ENCODE measurements at places on chromosomes 16 and 17.

GRCh38 chr17:14209215-14209614, 27.4 kb downstream of the CDRT15 start:
- no peak for DNase-seq

GRCh38 chr16:28010671-28011070, 52.8 kb downstream of the GSG1L start:
- DNase-seq = no peak

DNA sequence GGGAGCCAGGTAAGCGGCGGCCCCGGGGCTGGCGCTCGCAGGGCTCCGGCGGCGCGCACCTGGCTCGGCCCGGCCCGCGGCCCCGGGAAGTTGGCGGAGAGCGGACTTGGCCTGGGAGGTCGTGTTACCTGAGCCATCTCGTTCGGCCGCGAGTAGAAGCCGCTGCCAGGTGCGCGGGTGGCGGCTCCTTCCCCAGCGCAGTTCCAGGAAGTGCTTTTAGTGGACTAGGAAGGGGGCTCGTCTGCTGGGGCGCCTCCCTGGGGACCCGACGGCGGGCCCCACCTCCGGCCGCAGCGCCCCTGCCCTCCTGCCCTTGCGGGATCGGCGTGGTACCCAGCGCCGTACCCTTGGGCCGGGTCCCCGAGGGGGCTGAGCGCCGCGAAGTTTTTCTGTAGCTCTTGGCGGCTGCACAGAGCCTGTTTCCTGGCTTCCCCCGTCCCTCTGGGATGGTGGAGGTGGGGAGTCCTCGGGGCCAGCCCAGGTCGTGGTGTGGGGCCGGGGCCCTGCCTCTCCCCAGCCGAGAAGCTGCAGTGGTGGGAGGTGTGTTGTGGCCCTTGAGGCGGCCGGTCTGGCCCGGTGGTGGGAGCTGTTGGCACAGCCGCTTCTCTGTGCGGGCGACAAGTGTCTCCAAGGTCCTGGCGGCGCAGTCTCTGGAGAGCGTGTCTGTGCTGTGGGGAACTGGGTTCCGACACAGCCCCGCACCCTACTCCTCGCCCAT, 96.9 kb downstream of the RAB11FIP4 start:
- no peak for DNase-seq

GRCh38 chr16:84609563-84610177, 8.2 kb downstream of the COTL1 start:
- DNase-seq = no peak

DNA sequence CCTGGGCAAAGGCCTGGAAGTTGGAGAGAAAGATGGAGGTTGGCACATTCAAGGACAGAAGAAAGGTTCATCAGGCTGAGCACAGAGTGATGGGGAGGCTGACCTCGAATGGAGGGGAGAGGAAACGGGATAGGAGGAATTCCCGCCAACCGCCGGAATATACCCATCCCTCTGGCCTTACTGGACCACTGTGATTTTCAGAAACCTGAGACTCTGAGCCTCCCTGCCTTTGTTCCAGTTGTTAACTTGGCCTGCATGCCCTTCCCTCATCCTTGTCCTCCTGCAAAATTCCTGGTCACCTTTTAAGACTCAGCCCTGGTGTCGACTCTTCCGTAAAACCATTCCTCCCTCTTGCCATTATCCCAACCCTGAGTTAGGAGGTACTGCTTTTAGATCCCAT, 107.6 kb downstream of the VAT1L start:
- DNase-seq = no peak

- no peak for DNase-seq
Observed at GRCh38 chr16:30030011-30030685, 923 bp downstream of the TLCD3B start.

DNA sequence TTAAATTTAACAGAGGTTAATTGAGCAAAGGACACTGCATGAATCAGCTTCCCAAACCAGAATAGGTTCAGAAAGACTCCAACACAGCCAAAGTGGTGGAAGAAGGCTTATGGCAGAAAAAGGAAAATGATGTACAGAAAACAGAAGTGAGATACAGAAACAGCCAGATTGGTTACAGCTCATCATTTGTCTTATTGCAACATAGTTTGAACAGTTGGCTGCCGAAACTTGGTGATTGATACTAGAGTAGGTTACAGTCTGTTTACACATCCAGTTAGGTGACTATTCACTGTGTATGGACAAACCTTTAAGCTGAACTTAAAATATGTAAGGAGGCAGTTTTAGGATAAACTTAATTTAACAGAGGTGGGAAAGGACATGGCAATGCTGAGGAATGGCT, 18.3 kb downstream of the TMEM100 start:
- no peak for DNase-seq

All from heart left ventricle (tissue), 16 donors.